ENCODE measurements at places on chromosomes 2 and 18.
A peak's percentile ranks its signal among the peaks of the same experiment; 100 is the strongest.

DNA sequence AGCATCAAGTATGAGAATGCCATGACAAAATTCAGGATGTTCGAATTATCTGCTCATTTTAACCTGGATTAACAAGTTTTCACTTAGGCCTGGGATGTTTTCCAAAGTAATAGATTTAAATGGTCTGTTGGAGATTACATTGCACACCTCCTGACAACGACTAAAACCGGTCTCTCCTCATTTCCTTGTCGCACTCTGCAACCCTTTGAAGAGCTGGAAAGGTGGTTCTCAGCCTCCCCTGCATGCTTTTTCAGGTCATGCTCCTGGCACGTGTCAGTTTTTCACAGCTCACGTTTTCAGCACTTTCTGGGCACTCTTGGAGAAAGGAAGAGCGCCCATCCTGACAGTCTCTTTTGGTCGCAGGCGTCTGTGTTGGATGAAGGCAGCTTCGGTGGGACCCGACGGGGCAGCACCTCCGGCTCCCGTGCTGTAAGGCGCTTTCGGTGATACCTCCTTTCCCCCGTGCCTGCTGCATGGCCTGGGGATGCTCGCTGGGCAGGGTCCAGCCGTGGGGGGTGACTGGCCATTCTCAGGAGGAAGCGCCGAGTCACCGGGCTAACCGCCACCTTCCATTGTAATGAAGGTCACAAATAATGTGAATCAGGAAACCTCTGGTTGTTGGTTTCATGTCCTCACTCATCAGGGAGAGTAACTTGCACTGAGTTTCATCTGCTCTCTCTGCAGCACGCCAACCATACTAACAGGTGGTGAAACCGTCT is 63.5 kb upstream of the RBM44 start:
- DNase-seq: no peak

DNA sequence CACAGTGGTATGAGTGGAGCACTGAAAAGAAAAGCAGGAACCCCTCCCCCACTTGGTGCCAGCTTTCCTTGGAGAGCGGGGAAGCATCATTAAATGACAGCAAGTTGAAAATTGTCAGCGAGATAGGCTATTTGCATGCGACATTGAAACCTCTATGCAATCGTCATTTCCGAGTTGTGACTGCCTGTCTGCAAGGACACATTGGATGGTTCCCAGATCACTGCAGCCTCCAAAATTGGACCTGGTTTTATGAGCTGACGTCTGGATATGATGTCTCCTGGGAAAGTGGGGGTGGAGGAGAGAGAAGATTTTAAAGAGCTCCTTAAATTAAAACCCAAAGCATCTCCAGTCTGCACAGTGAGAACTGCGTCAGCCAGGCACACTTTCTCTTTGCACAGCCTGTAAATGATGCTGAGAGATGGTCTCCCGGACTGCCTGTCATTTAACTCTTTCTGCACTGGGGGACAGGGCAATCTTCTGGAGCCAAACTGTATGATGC is 57.8 kb upstream of the KIF5C start:
- no peak for DNase-seq

DNA sequence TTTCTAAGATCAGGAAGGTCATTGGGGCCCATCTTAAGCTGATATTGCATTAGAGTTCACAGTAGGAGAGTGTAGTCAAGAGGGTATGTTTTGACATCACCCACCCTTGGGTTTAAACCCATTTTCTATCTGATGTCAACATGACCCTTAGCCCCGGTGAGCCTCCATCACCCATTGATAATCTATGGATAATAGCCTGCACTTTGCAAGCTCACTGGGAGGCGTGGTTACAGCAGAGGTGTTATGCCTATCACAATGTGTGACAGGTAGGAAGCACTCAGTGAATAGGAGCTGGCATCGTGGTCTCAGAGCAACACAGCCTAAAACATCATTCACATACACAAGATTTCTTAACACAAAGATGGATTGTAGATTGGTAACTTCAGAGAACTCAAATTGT is 21.3 kb downstream of the IL18RAP start:
- no peak for DNase-seq

- DNase-seq: no peak
These were observed 9.7 kb downstream of the FMNL2 start for GRCh38 chr2:152344579-152345195.

DNA sequence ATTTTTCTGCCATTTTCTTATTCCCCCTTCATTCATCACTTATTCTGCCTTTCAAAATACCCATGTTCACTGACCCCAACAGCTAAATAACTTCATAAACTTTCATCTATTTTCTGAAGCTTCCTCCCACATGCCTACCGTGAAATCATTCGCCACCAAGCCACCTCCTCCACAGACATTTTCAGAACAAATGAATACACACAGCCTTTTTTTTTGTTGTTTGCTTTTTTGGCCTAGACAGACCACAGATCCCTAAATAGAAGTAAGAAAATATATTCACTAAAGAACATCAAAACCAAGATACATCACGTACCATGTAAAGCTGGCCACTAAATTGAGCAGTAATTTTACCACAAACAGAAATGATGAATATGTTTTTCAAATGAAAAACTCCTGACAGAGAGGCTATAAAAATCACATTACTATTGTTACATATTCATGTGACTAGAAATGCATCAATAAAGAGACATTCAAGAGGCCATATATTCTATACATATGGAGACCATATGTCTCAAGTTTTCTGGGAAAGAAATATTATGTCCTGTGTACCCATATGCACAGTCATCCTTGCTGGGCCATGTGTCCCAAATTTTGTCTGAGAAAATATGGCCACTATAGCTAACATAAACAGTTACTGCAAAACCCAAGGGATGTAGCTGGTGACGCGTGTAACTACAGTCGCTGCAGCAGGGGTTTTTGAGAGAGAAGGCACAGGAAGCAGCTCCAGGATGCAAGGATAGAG is 200.3 kb downstream of the FBXO15 start:
- DNase-seq: no peak

GRCh38 chr2:216918088-216918680 is 58.3 kb upstream of the TNP1 start:
- no peak for DNase-seq

DNA sequence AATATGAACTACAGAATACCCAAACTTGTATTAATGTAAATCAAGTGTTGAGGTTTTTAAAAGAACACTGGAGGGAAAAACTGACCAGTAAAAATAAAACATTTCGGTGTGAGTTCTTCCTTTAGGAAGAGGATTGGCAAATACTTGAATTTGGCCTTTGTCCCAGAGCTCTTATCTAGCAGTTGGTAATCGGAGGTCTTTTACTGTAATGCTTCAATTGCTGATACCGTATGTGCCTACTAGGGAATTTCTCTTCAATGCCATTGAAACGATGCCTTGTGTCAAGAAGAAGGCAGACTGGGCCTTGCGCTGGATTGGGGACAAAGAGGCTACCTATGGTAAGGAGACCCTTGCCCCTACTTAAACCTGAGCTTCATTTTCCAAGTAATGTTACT is 4.1 kb downstream of the RRM2 start:
- DNase-seq: no peak

GRCh38 chr18:58302811-58303210 is 258.8 kb downstream of the NEDD4L start:
- no peak for DNase-seq

GRCh38 chr2:144097440-144098225 is 422.3 kb downstream of the ZEB2 start:
- no peak for DNase-seq

DNA sequence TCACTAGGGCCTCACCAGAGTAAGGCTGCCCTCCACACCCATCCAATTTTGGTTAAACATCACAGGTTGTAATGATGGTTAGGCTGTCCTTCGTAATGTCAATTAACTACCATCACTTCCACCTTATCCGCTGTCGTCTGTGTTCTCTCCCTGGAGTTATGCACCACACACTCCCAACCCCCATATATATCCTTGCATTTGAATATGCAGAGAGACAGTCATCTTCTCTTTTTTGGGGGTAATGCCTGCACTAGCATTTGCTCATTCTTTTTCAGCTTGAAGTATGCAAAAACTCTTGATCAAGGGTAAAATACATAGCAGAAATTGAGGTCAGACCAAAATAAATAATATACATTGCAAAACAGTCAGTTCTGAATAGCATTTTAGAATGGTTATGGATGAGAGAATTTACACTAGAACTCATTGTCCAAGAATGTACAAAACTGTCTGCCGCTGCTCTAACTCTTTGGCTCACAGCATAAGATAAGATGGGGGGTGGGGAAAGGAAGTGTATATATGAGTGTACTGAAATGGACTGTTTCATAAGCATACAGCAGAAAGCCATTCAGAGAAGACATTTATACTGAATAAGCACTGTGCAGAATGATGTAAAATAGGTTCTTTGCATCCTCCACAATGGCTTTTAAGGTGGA is 397.8 kb upstream of the CHST9 start:
- no peak for DNase-seq

GRCh38 chr2:28976584-28976983 is 4.5 kb upstream of the TOGARAM2 start:
- DNase-seq: no peak

GRCh38 chr18:39558658-39559057 is 1993.1 kb upstream of the CELF4 start:
- no peak for DNase-seq

- DNase-seq: no peak
These were observed 259.6 kb upstream of the PIK3C3 start for GRCh38 chr18:41695441-41695840.

DNA sequence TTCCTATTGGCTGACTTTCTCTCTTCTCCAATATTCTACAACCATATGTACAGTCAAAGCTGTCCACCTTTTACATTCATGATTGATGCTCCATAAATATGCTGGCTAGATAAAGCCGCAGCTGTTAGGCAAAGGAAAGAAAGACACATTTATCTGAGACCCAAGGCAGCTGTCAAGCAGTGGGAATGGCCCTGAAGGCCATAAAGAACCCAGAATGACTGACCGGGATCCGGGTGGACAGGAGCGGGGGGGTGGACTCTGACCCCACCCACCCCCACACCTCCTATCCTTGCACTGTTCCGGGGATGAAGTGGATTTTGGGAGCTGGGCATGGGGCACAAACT is 116.4 kb downstream of the RTP5 start:
- no peak for DNase-seq

DNA sequence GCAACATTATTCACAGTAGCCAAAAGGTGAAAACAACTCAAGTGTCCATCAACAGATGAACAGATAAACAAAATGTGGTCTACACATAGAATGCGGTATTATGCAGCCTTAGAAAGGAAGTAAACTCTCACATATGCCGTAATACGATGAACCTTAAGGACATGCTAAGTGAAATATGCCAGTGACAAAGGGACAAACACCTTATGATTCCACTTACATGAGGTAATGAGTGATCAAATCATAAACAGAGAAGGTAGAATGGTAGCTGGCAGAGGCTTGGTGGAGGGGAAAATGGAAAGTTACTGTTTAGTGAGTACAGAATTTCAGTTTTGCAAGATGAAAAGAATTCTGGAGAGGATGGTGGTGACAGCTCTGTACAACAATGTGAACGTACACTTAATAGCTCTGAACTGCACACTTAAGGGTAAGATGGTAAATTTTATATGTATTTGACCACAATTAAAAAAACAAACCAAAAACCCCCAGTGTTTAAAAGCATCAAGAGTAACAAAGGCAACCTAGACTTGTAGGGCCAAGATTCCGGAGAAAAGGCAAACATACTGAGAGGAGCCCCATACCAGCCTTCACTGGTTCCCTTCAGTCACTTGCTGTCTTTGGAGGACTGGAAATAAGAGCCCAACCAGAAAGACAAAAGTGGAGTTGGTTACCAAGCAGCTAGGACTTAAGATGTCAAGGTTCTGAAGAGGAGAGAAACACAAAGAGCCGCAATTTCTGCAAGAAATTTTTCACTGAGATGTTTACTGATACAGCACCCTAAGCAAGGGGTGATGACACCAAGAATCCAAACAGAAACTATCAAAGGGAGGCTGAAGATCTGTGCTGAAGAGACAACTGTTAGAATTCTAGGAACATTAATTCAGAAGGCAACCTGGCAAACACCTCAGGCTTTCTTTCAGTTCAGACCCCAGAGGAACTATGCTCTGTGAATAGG is 61.3 kb downstream of the CUL3 start:
- peak; percentile 11 for DNase-seq

- no peak for DNase-seq
These were observed 2.2 kb downstream of the LBX2 start for GRCh38 chr2:74496997-74497776.

DNA sequence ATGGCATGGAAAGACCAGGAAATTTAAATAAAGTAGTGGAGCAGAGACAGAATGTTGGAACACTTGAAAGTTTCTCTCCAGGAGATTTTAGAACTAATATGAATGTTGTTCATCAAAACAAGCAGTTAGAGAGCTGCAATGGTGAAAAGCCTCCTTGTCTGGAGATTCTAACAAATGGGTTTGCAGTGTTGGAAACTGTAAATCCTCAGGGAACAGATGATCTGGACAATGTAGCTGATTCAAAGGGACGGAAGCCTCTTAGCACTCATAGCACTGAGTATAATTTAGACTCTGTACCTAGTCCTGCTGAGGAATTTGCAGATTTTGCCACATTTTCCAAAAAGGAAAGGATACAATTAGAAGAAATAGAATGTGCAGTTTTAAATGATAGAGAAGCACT is 27.7 kb downstream of the AFTPH start:
- no peak for DNase-seq

DNA sequence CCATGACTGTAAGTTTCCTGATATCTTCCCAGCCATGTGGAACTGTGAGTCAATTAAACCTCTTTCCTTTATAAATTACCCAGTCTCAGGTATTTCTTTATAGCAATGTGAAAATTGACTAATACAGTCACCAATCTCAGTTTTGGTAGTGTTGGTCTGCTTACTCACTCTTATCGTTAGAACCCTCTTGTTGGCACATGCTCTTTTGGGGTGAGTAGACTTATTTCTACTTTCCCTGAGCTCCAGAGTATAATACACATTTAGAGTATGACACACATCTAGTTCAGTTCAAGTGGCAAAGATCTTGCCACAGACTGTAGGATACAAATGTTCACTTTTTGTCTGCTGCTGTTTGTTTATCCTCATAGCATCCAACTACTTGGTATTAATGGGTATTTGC is 347.5 kb upstream of the CELF4 start:
- DNase-seq: no peak

DNA sequence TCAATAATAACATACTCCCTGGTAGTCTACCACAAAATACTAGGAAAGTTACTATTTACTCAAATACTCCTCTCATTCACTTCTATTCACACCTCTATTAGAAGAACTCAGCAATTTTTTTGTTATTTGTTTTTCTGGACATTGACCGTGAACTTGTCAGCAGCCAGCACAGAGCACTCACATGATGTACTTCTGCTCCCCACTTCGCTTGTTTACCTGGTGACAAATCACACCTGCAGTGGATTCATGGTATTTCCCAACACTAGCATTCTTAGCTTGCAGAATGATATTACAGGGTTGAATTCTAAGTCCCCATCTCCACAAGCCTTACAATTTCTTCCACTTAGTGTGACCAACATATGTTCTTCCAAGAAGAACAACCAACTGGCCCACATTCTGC is 238.2 kb downstream of the SATB2 start:
- no peak for DNase-seq

GRCh38 chr2:100975521-100975785 is 26.6 kb upstream of the RPL31 start:
- no peak for DNase-seq

DNA sequence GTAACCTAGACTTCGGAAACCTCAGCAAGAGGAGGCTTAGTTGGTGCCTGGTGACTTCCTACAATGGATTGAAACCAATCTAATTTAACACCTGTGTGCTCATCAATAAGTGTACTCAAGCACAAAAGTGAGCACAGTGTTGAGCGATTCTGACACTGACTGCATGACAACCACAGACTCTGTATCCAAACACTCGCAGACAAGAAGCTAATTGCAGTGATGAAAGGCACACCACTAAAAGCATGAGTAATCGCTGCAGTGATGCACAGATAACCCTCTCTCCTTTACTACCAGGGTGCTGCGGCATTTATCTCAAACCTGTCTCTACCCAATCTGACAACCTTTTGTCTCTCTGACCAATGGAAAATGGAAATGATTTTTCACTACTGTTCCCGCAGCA is 168.1 kb downstream of the AFF3 start:
- no peak for DNase-seq
